ENCODE measurements at places on chromosomes 4 and X.

DNA sequence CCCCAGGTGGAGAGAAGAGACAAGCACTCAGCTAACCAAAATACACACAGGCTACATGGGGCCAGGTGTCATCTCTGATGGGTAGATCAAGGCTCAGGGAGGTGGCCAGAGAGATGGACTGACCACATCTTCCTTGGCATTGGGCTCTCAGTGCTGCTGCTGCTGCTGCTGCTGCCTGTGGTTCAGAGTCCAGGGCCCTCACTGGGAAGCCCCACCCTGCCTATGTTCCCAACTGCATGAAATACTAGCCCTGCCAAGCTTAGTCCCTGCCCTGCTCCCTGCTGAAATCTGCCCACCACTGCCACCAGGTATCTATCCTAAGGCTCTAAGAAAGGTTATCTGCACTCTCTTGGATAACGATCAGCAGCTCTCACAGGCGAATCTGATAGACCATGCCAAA is 118.7 kb downstream of the EFHC2 start:
- no peak for DNase-seq

- DNase-seq, result no peak
These were observed 26.2 kb upstream of the FHDC1 start for GRCh38 chr4:152909901-152910300.

DNA sequence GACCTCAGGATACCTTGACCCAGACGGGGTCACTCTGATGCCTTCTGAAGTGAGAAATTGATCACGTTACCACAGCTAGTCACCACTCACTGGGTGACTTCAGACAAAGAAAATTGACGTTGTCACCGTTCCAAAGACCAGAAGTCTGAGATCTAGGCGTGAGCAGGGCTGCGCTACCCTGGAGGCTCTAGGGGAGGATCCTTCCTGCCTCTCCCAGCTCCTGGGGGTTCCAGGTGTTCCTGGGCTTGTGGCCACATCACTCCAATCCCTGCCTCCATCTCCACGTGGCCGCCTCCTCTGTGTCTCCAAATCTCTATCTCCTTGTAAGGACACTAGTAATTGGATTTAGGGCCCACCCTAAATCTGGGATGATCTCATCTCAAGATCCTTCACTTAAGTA is 48.9 kb upstream of the CD99 start:
- DNase-seq, result no peak

DNA sequence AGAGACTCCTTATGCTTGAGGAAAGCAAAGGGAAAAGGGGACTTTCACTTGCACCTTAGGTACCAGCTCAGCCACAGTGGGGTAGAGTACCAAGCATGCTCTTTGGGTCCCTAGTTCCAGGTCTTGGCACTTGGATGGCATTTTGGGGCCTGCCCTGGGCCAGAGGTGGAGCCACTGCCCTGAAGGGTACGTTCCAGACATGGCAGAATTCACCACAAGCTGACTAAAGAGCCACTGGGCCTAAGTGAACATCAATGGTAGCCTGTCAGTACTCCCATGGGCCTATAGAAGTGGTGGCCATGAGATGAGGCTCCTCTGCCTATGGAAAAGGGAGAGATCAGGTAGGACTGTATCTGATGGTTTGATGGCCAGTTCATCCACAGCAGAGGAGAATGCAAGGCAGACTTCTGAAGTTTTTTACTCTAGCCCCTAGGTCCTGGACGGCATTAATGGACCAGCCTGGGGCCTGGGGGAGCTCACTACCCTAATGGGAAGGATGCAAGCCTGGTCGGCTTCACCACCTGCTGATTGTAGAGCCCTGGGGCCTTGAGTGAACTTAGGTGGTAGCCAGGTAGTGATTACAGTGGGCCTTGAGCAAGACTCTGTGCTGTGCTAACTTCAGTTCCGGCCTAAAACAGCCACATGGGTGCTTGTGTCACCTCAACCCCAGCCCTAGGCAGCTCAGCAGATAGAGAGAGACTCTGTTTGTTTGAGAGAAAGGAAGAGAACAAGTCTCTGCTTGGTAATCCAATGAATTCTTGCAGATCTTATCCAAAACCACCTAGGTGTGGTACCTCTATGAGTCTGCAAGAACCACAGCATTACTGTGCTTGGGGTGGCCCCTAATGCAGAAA is 19.8 kb upstream of the HSFX4 start:
- DNase-seq, result no peak

GRCh38 chrX:110915570-110915969 is 120.0 kb upstream of the CHRDL1 start:
- DNase-seq, result no peak

DNA sequence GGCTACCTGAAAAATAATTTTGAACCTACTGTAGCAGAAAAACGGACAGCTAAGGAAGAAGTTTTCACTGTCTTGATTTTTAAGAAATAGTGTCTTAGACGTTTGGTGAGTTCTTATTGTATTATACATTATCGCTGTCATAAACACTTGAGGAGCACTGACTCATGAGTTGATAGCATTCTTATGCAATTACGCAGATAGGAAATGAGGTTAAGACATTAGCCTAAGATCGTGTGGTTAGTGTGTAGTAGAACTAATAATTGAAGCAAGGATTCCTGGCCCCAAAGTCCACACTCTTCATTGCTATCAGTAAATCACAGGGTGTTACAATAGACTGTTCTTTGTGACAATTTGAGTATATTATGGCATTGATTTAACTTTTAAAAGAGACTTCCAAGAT is 238.1 kb downstream of the ARAP2 start:
- DNase-seq, result no peak

GRCh38 chr4:38302910-38303309 is 342.7 kb downstream of the PTTG2 start:
- no peak for DNase-seq

DNA sequence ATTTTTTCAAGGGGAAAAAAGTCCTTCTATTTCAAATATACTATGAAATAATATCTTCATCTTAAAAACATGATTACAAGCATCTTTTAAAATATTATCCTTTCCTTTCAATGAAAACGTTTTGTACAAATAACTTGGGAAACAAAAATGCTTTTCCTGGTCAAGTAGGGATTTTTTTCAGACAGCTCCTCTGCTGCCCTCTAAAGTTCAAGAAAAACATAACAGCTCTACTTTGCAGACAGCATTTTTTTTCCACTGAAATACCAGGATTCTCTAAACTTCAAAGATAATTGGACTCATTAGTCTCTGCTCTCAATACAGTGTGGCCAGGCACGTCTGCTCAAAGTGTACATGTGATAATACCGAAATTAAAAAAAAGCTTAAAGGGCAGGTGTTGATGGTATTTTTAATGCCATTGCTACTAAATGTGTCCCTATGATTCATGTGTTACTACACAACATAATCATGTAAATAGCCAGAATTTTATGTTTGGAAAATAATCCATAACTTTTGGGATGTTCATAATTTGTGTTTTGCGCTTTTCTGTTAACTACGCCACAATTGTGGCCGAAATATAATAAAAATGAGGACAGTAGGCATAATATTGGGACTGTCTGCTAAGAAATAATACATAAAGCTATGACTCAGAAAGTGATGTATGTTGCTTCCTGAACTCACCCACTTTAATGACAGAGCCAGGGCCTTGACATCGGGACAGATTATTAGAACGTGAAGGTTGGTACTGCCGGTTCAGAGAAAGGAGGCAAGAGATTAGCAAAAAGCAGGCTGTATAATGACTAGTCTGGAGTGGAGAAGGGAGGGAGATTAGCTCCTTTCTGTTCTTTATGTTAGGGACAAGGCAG is 478.9 kb downstream of the KCNIP4 start:
- no peak for DNase-seq

GRCh38 chr4:183200453-183200852 is 101.4 kb downstream of the WWC2 start:
- no peak for DNase-seq

DNA sequence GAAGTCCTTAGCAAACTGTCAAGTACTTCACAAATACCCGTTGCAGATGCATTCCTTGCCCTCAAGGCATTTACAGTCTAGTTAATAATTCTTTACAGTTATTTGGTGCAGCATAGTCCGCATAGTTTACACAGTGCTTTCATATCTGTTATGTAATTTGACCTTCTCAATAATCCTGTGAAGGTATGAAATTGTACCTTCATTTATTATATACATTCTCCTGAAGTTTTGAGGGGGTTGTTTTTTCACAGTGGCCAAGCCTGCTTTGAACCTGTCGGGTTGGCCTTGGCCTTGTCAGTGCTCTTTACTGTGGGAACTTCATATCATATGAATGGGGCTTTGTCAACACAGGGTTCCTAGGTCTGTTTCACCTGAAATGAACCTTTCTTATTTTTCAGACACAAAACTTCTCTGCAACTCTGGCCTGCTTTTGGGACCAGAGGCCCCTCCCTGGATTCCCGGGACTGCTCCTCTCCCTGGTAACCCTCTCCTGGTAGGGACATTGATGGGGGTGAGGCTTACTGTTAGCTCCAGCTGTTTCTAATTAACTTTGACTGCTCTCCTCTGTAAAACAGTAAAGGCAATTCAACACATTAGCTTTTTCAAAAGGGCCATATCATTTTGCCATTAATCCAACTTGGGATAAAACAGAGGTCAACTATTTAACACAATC is 9.1 kb downstream of the IGFBP7 start:
- DNase-seq, result no peak

DNA sequence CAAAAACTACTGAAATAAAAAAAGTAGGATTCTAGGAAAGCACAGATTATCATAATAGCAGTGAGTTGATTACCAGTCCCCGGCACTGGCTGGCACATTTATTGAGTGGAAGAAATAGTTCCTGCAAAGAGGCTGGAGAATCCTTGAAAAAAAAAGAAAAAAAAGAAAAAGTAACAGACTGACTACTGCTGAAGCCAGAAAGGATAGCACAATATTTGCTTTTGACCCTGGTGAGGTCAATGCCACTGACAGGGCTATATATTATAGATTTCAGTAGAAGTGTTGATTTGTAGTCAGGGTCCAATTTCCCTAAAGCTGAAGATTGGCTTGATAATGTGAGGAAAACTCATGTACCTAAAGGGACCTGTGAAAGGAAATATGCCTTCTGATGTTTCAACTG is 64.7 kb downstream of the NDNF start:
- DNase-seq, result no peak

GRCh38 chrX:120517936-120518335 is 42.8 kb downstream of the CUL4B start:
- DNase-seq, result no peak

DNA sequence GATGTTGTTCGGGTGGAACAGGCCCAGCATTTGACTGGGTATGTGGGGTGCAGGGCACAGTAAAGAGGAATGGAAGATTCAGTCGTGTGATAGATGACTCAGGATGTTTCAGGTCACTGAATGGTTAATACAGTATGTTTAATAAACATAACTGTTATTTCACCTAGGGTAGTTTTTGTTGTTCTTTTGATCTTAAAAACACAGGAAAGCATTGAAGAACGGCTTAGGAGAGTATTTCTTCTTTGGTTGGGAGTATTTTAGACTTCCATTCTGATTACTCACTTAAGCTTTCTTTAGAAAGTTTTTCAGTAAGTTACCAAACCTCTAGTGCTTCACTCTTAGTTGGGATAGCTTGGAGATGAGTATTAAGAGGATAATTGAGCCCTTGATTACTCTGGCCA is 62.3 kb downstream of the STAG2 start:
- DNase-seq, result no peak

DNA sequence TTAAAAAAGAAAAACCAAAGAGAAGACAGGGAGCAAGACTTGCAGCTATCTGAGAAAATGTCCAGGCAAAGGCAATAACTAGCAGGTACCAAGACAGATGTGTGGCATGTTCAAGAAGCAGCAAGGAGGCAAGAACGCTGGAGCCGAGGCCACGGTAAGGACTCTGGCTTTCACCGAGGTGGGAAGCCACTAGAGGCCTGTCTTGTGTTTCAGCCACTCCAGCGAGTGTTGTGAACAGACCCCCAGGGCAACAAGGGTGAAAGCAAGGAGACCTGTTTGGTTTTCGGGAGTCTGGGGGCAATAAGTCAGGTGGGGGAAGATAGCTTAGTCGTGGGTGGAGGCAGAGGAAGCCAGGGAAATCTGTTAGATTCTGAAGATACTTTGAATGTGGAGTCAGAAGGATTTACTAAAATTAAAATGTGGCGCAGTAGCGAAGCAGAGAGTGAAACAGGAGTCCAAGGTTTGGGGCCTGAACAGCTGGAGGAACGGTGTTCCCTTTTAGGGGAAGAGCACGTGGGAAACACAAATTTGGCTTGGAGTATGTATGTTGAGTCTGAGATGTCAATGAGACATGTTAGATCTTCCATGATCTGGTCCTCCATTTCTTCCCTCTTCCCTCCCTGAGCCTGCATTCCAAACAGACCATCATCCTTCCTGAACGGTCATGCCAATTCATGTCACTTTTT is 3.1 kb downstream of the WDR1 start:
- no peak for DNase-seq

DNA sequence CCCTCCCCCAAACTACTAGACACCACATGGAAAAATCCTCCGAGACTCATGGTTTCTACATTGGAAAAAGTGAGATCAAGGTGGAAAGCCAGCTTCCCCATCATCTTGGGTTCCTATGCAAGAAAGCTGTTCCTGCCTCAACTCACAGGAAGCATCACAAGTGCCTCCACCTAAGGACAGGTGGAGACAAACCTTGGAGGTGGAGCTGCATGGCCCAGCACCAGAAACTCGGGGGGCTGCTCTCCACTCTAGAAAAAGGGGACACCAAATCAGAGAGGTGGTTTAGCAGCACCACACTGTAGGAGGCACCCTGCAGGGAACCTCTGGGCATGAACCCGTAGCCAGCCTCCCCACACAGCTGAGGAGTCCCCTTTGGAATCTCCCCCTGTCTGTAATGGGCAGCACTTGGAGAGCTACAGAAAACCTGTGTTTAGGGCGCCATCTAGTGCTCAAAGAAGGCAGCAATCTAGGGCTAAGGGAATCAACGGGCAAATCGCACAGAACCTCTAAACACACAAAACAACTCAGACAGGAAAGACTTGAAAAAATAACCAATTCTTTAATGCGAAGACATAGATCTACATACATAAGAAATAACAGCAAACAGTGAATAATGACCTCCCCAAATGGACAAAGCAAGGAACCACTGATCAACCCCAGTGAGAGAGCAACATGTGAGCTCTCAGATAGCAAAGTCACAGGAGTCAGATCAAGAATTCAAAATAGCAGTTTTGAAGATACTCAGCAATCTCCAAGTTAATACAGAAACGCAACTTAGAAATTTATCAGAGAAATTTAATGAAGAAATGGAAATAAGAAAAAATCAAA is 37.0 kb upstream of the ZBTB33 start:
- peak; percentile 50 for DNase-seq

DNA sequence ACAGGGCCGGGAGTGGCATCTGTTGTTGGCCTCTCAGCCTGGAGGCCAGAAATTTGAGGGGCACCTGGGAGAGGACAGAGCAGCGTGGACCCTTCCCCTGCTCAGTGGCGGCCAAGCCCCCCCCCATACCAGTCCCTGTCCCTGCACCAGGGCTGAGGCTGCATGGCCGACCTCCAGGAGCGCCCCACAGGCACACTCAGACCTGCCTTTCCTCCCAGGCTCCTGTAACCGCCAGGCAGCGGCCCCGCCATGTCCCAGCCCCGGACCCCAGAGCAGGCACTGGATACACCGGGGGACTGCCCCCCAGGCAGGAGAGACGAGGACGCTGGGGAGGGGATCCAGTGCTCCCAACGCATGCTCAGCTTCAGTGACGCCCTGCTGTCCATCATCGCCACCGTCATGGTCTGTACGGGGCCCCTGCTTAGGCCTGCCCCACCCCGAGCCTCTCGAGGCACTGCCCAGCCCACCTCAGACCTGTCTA is 15.3 kb downstream of the TMEM175 start:
- DNase-seq, result no peak
